GM12892 (cell line): ENCODE measurements at places on chromosomes 6 and 20.

DNA sequence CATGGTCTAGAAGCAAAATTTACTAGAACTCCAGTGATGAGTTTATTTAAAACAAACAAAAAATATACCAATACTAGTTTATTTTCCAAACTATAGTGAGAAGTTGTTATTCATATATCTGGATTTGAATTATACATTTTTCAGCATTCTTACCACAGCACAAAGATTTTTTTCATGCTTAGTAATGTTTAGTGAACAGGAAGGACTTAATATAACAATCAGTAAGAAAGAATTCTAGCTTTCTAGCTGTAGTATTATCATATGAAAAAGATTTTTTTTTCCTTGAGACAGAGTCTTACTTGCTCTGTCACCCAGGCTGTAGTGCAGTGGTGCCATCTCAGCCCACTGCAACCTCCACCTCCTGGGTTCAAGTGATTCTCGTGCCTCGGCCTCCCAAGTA, 13.8 kb downstream of the MARCKS start:
- no peak for DNase-seq

DNA sequence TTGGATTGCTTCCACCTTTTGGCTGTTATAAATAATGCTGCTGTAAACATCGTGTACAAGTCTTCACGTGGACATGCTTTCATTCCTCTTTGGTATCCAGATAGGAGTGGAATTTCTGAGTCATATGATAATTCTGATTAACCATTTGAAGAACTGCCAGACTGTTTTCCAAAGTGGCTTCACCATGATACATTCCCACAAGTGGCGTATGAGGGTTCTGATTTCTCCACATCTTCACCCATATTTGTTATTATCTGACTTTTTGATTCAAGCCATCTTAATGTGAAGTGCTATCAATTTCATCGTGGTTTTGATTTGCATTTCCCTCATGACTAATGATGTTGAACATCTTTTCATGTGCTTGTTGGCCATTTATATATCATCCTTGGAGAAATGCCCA, 2.9 kb upstream of the SNRPB start:
- no peak for DNase-seq

- DNase-seq: no peak
Observed at GRCh38 chr6:12585497-12585958, 131.0 kb upstream of the PHACTR1 start.

- DNase-seq: no peak
Observed at GRCh38 chr6:19731282-19731681, 105.9 kb upstream of the ID4 start.

DNA sequence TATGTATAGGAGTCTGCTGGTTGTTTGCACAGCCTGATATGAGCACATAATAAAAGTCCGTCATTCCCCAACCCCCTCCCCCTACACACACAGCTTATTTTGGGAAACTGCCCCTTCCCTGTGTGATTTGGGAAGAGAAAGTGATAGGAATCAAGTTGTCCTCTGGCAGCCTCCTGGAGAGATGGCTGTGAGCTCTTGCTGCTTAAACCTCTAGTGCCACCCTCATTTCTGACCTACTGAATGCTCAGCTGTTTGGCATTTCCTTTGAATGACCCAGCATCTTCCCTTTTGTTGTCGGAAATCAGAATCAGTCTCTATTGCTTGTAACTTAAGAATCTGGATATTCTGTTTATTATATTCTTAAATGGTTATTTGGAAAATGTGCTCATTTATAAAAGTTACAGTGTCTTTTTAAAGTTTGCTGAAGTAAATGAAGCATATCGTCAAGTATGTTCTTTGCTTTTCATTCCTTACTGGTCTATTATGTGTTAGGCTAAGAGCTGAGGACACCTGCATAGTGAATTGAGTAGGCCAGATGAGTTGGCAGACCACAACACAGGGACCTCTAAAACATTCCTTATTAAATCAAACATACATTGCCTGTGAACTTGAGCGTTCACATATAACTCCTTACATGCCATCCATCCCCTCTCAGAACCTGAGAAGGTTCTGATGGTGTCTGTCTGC, 5.5 kb downstream of the RWDD2A start:
- DNase-seq: no peak

DNA sequence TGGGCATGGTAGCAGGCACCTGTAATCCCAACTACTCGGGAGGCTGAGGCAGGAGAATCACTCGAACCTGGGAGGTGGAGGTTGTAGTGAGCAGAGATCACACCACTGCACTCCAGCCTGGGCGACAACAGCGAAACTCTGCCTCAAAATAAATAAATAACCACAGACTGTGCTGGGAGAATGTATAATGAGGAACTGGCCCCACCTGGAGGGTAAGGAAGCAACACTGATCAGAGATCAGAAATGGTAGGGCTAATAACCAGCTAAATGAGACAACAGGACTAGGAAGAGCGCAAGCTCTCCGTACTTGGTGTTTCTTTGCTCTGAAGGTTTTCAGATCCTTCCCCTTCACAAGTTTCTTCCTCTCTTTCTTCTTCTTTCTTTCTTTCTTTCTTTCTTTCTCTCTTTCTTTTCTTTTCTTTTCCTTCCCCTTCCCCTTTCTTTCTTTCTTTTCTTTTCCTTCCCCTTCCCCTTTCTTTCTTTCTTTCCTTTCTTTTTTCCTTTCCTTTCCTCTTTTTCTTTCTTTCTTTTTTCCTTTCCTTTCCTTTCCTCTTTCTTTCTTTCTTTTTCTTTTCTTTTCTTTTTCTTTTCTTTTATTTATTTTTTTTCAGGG, 14.6 kb downstream of the CCM2L start:
- no peak for DNase-seq

- no peak for DNase-seq
Observed at GRCh38 chr20:54361475-54361874, 113.9 kb upstream of the DOK5 start.

GRCh38 chr6:157095084-157095483, 228.2 kb downstream of the TMEM242 start:
- no peak for DNase-seq

DNA sequence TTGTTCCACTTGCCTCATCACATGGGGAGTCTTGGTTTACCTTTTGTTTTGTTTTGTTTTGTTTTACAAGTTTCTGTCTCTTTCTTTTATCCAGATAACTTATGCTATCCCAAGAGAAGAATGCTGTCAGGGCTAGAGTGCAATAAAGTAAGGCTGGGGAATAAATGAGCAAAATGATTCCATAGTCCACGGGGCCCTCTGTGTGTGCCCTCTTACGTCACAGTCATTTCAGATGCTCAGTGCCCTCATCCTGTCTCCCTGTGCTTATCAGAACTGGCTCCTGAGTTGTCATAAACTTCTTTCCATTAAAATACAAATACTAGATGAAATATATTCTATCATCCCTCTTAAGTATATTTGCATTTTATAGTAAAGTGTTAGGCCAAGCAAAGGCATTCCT, 30.8 kb upstream of the ENPP1 start:
- no peak for DNase-seq

DNA sequence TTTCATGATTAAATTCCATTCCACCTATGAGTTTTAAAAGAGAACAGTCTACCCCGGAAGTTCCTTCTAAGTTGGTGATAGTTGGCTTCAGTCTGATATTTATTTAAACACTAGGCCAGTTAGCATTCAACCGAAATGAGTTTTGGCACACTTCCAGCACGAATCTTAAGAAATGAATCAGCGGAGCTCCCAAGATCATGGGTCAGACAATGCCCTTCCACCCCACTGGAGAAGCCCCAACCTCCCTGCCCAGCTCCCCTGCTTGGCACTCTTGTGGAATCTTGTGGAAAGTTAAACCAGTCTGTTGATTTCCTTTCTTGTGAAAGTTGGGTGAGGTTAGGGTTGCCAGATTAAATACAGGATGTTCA, 64.3 kb downstream of the MKKS start:
- DNase-seq: no peak

GRCh38 chr6:111038534-111039252, 48.6 kb upstream of the SLC16A10 start:
- DNase-seq: peak; percentile 27

GRCh38 chr6:86502497-86502896, 434.8 kb upstream of the HTR1E start:
- DNase-seq: no peak

- no peak for DNase-seq
Observed at GRCh38 chr6:50720623-50721022, 7.3 kb downstream of the TFAP2D start.

DNA sequence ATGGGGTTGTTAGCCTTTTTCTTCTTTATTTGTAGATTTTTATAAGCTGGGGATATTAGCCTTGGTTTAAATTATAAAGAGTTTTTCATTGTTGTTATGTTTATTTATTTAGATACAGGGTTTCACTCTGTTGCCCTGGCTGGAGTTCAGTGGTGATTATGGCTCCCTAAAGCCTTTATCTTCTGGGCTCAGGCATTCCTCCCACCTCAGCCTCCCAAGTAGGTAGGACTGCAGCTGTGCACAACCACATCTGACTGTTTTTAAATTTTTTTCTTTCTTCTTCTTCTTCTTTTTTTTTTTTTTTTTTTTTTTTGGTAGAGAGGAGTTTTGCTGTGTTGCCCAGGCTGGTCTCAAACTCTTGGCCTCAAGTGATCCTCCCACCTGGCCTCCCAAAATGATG, 80.9 kb downstream of the UBE3D start:
- DNase-seq: no peak

DNA sequence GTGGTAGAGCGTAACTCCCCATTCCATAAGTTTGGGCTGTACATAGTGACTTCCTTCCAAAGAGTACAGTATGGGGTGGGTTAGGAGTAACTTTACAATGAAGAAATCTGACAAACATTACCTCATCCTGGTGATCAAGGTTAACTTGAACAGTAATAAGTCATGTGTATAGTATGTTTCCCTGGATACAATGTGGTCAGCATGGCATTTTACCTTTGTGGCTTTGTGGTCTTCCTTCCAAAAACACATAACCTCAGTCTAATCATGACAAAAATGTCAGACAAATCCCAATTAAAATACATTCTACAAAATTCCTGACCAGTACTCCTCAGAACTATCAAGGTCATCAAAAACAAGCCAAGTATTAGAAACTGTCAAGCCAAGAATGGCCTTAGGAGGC, 225.1 kb downstream of the UBE3D start:
- DNase-seq: no peak

DNA sequence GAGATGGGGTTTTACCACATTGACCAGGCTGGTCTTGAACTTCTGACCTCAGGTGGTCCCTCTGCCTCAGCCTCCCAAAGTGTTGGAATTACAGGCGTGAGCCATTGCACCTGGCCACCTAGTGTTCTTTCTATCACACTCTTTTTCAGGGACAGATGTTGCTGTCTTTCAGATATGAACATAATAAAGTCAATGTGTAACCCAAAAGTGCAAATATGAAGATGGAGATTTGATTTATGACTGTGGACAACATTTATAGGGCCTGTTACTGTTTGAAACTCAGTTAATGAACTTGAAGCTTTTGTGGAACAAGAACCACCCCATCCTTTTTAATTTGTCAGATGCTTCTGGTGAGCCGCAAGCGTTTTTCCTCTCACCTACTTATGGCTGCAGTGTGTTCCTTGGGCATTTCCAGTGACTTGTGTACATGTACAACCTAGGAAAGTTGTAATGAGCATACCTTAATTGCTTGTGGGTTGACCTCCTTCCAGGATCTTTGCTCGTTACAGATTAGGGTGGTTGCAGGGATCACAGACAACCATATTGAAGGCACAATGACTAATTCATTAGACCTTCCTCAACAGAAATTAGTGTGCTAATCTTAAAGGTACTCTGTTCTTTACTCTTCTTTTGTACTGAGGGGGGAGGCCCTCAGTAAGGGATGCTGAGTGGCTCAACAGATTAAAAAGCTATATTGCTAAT, 6.8 kb downstream of the TBPL1 start:
- DNase-seq: no peak

DNA sequence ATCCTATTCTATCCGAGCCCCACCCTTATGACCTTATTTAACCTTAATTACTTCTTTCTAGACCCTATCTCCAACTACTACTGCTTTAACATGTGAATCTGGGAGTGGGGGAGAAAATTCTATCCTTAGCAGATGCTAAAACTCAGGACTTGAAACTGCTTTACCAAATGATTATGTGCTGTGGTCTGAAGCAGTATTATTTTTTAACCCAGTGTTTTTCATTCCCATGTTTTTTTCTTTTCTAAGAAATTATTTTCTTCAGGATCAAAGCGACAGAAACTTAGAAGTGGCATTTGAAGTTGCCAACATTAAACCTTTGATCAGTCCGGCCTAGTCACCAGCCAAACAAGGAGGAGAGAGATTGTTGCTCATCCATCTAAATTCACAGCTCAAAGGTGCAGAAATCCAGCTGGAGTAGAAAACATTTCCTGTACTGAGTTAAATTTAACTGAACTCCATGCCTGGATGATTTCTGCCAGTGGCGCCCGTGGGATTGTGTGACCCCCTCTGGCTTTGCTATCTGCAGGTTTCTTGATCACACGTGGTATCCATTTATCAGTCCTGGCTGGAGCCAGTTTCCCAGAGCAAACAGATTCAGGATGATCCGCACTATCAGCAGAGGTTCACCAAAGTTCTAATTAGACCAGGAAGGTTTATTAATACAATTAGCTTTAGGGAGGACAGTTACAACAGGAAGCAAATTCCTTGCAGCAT, 300.5 kb downstream of the PLCB1 start:
- DNase-seq: no peak

- no peak for DNase-seq
Observed at GRCh38 chr20:49361862-49362660, 84.2 kb upstream of the ZNFX1 start.

DNA sequence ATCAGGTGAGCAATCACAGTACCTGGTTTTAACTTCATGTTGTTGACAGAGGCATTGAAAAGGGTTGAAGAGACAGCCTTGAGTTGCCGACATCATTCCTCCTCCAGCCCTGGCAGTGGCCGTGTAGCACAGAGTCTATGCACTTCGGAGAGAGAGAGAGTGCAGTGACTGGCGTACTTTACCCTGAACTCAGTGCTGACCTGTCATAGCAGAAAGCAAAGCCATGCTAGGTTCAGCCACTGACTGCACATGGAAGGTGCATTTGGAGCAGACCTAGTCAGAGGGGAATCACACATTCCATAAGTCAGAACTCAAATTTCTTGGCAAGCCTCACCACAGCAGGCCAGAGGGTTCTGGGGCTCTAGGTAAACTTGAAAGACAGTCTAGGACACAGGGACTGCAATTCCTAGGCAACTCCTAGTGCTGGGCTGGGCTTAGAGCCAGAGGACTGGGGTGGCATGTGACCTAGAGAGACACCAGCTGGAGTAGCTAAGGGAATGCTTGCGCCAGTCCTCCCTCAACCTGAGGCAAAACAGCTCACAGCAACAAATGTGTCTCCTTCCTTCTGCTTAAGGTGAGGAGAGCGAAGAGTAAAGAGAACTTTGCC, 69.1 kb downstream of the ELOVL4 start:
- DNase-seq: no peak

GRCh38 chr6:15877231-15877630, 214.4 kb upstream of the DTNBP1 start:
- DNase-seq: no peak
